ENCODE measurements at places on chromosomes 5 and 9.

- DNase-seq: no peak
Measured at GRCh38 chr5:112548246-112548881, 129.3 kb upstream of the EPB41L4A start.

DNA sequence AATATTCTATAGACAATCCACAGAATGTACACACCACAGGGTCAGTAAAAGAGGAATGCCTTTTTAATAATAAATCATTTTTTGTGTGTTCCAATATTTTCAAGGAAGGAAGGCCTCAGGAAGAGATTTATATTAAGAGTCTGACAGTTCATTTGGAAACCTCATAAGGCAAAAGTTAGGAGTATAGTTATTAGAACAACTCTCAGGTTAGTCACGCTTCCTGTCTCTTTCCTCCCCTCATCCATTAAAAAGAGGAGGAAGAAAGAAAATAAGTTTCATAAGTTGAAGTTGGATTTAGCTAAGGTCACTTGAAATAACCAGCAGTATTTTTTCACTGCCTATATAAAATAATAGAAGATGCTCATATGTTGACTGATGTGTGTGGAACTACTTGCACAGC, 863.2 kb downstream of the PTPRD start:
- DNase-seq: no peak

GRCh38 chr9:121596515-121596914, 54.9 kb upstream of the DAB2IP start:
- DNase-seq: no peak

GRCh38 chr9:109880276-109881169, 100.5 kb downstream of the PALM2AKAP2 start:
- no peak for DNase-seq

- no peak for DNase-seq
Measured at GRCh38 chr9:110842169-110842568, 173.6 kb downstream of the MUSK start.

DNA sequence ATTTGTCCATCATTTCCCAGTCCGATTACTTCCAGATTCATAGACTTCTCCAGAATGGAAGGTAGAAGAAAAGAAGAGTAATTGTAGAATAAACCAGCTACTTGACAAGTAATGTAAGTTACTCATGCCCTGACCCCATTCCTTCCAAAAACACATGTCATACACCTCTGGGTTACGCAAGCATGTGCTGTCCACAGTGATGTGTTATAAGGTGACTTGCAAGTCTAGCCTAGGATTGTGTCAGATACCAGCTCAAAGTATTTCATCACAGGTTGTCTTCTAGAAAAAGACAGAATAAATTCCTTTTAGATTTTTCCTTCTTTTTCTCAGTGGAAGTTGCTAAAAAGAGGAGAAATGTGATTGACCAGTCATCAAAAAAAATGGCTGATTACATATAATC, 8.0 kb upstream of the TLR4 start:
- no peak for DNase-seq

GRCh38 chr9:108568093-108568492, 287.7 kb downstream of the ACTL7B start:
- no peak for DNase-seq

DNA sequence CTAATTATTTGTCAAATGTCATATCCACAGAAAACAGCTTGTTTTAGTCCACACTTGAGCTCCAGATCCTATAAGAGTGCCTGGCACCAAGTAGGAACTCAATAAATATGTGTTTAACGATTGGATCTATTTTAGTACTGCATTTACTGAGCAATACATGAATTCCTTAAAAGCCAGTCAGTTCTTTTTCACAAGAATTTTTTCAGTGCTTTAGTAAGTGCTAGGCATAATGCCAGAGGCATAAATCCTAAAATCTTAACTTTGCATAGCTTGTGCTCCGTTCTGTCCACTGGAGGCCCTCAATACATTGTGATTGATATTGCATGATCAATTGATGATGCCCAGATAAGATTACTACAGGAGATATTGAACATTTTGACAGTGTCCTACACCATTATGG, 67.3 kb upstream of the PCSK5 start:
- DNase-seq: no peak

- DNase-seq: no peak
Measured at GRCh38 chr9:4105183-4105582, 194.7 kb downstream of the GLIS3 start.

GRCh38 chr9:37994639-37995347, 74.2 kb downstream of the SHB start:
- DNase-seq: no peak

GRCh38 chr5:16733331-16734006, 116.7 kb upstream of the RETREG1 start:
- no peak for DNase-seq

- no peak for DNase-seq
Measured at GRCh38 chr5:61228691-61229280, 66.5 kb upstream of the SMIM15 start.

DNA sequence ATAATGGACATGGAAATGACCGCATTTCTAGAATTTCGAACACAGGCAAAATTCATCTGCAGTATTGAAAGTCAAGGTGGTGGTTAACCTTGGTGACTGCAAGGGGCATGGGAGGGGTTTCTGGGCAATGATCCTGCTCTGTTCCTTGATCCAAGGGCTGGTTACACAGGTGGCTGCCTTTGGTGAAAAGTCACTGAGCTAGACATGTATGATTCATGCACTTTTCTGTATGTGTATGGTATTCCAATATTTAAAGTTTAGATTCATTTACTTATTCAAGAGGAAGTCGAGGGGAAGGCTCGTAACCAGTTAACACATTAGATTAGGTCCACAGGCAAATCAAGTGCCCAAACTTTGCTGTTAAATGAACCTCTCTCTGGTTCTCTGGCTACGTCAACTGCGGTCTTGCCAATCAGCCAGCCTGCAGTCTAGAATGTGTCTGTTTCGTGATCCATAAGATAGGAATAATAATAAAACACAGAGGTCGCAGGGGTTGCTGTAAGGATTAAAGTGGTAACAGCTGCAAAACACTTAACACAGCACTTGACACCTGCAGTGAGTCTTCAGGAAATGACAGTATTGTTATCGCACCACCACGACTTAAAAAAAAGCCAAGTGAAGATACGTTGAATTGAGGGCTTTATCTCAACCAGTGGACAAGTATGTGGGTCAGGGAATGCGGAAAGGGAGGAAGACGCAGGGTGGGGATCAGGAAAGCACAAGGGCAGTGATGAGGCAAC, 92.5 kb downstream of the TLE1 start:
- DNase-seq: no peak

GRCh38 chr5:154368041-154368800, 77.6 kb upstream of the SAP30L start:
- no peak for DNase-seq

- no peak for DNase-seq
Measured at GRCh38 chr5:61139094-61139873, 23.0 kb downstream of the SMIM15 start.

DNA sequence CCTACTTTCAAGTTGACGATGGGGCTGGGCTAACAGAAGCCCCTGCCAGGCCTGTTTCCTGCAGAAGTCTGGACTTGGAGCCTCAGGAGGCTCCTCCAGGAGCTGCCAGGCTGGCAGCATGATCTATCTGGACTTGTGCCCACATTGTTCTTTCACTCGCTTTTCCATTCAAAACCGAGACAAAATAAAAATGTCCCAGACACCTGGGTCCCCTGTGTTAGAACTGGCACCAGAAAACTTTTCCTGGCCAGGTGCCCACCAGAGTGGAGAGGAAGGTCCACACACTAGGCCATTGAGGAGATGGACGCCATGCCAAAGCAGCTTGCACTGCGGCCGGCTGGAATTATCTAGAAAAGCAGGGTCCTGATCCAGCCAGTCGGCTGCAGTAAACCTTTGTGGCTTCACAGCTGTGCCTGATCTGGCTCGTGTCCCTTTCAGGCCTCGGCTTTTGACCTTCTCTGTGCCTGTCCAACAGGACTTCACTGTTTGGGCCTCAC, 78.2 kb downstream of the GCNT1 start:
- no peak for DNase-seq

GRCh38 chr9:93148721-93149120, 14.7 kb upstream of the NINJ1 start:
- no peak for DNase-seq

GRCh38 chr5:12901696-12902095, 997.5 kb upstream of the CTNND2 start:
- DNase-seq: no peak

GRCh38 chr5:82595113-82595512, 317.0 kb upstream of the RPS23 start:
- no peak for DNase-seq

GRCh38 chr5:139856714-139857113, 61.1 kb downstream of the PSD2 start:
- DNase-seq: no peak

GRCh38 chr9:113363336-113363735, 13.4 kb downstream of the HDHD3 start:
- DNase-seq: no peak

DNA sequence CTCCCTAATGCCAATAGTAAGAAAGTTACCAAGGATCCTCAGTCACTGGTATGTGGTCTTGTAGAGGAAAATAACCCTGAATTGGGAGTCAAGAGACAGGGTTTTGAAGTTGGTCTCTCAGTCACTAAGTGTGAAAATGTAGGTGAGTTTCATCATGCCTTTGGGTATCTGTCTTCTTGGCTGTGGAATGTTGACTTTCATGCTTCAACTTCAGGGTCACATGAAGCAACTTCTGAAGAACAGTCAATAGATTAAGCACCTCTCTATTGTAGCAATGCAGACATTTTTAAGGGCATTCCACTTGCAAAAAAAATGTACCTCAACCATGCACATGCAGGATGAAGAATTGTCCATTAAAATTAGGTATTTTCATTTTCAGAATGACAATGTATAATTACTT, 194.6 kb downstream of the CSNK1G3 start:
- DNase-seq: no peak

- DNase-seq: no peak
Measured at GRCh38 chr5:139707445-139708003, 59.4 kb downstream of the CXXC5 start.

- DNase-seq: no peak
Measured at GRCh38 chr9:79268806-79269205, 303.0 kb upstream of the TLE4 start.

- DNase-seq: no peak
Measured at GRCh38 chr5:31982621-31983020, 191.5 kb downstream of the GOLPH3 start.

DNA sequence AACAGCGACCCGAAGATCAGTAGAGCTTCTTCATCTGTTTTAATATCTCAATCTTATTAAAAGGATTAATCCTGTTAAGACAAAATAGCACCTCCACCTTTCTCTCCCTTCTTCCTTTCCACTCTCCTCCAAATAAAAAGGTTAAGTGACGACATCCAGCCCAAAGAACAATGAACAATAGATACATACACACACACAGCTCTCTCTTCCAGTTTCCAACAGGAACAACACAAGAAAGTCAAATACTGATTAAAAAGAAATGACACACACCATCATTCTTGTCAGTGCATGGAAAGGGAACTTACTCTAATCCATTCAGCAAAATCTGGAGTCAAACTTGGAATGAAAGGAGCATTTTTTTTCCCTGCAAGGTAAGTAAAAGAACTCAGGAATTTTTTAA, 2.8 kb downstream of the ARL15 start:
- DNase-seq: no peak

DNA sequence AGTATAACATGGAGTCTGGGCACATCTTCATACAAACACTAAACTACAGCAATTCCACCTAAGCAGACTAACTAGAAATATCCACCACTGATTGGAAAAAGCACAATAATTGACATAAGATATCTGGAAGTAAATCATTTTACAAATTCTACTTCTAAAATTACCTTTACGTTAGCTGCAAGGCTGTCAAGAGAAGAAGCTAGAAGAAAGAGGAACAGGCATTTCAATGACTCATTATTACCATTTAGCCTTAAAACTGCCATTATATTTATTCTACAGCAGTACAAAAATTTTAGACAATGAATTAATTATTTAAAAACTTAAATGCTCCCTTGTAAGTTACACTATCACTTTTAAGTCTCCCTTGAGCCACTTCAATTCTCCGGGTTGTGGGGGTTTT, 43.4 kb upstream of the PLPP6 start:
- DNase-seq: no peak

DNA sequence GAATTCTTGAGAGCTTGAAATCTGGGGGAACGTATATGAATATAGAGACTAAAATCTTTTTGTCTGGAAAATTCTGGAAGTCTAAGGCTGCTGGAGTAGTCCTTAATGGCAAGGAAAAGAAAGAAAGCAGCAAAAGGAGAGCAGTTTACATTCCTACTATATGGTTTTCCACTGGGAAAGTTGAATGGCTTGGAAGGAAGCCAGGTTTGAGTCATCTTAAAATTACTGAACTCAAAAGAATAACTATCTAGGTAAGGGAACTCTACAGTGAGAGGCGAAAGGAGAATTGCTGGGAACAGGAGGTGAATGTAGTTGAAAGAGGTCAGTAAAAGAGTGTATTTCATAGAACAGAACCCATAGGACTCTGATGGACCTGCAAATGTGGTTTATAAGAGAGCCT, 258.1 kb upstream of the EDIL3 start:
- DNase-seq: no peak

GRCh38 chr5:125409861-125410536, 663.6 kb upstream of the ZNF608 start:
- no peak for DNase-seq

GRCh38 chr5:17439956-17440355, 58.1 kb upstream of the TAF11L2 start:
- no peak for DNase-seq

- no peak for DNase-seq
Measured at GRCh38 chr9:130147198-130147597, 25.0 kb upstream of the NCS1 start.

DNA sequence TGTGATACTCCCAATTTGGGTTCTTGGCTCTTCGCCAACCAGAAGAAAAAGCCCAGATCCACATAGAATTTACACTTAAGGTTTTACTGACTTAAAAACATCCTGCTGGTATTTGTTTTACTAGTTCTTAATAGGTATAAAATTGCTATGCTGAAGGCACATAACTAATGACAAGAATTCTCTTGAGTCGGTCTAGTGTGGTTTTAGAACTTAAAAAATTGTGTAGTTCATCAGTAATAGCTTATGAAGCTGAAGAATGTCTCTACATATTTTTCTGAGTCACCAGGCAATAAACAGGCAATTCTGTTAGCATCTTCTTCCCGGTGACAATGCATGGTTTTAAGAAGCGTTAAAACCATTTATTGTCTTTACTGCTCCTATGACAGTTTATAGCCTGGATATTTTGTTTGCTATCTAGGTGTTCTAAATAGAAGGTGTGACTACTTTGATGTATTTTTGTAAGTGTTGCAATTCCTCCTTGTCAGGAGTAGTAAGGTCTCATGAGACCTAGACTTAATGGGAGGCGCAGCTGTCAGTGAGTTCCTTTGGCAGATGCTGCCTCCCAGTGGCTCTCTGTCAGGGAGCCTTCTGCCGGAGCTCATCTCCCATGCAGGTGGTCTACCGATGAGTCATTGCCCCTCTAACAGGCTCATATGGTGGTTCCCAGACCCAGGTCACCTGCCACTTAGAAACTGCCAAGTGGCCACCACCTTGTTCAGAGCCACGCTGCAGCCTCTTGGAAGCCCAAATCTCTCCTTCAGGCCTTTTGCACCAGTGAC, 173.8 kb downstream of the MAST4 start:
- no peak for DNase-seq
